ENCODE measurements at places on chromosomes 1 and 21.

GRCh38 chr1:38964140-38964548 is 22.5 kb upstream of the RHBDL2 start:
- no peak for DNase-seq

DNA sequence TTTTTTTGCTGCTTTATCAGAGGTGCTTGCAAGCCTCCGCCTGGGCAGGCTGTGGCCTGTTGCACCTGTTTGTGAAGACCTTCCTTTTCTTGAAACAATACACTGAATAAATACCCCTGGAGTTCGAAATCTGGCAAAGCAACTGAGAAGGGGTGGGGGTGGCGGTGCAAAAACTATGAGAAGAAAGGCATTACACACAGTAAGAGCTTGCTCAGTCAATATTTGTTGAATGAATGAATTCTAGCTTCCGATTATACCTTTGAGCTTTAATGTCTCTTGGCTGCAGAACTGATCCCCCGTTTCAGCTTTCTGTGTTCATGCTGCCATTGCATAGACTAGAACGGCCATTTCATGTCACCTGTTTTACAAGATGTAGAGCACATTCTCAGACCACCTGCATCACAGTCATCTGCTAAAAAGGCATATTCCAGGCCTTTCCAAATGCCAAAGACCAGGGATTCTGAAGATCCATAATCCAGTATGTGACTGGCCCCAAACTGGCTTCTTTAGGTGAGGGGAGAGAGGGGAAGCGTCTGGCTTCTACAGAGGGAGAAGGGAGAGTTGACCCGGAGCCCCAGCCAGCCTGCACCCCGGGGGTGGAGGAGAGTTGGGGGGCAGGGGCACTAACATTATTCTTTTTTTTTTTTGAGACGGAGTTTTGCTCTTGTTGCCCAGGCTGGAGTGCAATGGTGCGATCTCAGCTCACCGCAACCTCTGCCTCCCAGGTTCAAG is 111.5 kb downstream of the ETS2 start:
- DNase-seq, result no peak

DNA sequence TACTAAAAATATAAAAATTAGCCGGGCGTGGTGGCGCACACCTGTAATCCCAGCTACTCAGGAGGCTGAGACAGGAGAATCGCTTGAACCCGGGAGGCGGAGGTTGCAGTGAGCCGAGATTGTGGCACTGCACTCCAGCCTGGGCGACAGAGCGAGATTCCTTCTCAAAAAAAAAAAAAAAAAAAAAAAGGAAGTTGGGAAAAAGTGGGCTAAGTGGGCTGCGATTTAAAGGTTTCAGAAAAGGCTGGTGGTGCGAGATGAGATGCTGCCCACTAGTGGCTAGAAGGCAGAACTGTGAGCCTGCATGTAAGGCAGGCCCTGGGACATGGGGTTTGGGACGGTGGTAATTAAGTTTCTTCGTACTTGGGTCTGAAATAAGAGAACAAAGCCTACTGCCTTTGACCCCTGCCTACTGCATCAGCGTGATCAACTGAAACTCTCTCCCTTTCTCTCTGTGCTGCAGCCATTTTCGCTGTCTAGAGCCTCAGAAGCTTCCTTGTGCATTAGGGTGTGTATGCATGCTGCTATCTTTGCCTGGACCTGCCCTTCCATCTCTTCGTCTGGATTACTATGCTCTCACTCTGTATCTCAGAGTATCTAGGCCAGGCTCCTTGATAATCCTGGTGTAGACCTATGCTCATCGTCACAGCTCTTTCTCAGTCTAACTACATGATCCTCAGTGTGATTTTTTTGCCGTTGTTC is 12.4 kb downstream of the FMOD start:
- no peak for DNase-seq

GRCh38 chr1:178513278-178513983 is 522 bp downstream of the TEX35 start:
- no peak for DNase-seq

- no peak for DNase-seq
Observed at GRCh38 chr1:94379615-94380014, 38.6 kb upstream of the ABCD3 start.

DNA sequence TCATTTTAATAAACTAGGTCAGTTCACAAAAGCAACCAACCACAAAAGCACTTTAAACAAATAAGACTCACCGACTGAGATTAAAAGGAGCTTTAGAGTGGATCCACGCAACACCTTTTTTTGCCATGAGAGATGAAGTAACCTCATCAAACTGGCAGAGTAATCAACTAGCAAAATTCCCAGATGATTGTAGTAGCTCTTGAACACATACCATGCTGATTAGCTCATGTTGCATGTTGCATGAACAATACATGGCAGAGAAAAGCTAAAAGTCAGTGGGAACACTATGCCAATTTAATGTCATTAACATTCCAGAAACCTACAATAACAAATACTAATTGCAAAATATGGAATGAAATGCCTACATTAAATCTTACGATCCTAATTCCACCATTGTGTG is 4.1 kb downstream of the WARS2 start:
- no peak for DNase-seq
